ENCODE measurements at places on chromosomes 3 and 15. TPM values are rescaled to one million over a fixed set of nuclear protein-coding genes. Genes with fewer than 3 reads are reported as not detected.

Gene PRR20G
- total RNA-seq: not detected

Gene HGD
- 37.6 TPM for total RNA-seq

Gene APOD
- 13.1 TPM for total RNA-seq

Gene SPINK8
- not detected for total RNA-seq

Gene GOLGA6B
- not detected for total RNA-seq

GRCh38 chr15:50166216-50166615 lies 15.8 kb upstream of the SLC27A2 start:
- H3K4me3 ChIP-seq: no peak overlapping the region
- H3K4me1 ChIP-seq: no peaks in the 10 kb centered on the region
- H3K36me3 ChIP-seq: no peaks in the 10 kb centered on the region
- no peaks in the 10 kb centered on the region for H3K27me3 ChIP-seq

DNA sequence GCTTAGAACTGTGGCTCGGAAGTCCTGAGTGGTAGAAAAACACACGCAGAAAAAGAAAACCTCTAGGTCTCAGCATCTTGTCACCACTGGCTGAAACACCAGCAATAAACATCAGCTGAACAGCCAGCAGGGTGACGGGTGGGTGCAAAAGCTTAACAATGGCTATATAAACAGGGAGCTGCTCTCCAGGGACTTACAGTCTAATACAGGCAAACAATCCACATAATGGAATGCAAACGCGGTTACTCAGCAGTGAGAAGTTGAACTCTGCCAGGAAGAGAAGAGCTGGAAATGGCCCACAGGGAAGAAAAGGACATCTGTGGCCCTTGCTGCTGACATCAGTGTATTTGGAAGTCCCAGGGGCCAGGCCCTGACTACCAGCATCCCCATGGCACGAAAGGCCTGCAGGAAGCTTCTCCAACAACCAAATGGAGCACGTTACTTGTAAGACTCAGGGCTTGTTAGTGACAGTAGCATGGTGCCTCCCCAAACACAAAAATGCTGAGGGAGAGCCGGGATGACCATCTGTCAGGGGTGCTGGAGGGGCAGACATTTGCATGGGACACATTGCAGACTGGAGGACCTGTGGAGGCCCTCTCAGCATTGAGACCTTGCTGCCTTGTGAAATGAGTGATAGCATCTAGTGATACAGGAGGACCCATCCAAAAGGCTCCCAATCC lies 3.0 kb downstream of the HEG1 start:
- H3K4me3 ChIP-seq: no peak overlapping the region
- H3K4me1 ChIP-seq: peaks cover 4% of the 10 kb centered on the region
- no peaks in the 10 kb centered on the region for H3K27me3 ChIP-seq
- DNase-seq: no peak
- peak overlapping the region; percentile 68 for H3K27ac ChIP-seq

GRCh38 chr15:39459548-39459947 lies 121.3 kb upstream of the THBS1 start:
- no peaks in the 10 kb centered on the region for H3K4me1 ChIP-seq
- H3K27ac ChIP-seq: no peak overlapping the region
- H3K36me3 ChIP-seq: no peaks in the 10 kb centered on the region

- H3K27me3 ChIP-seq: no peaks in the 10 kb centered on the region
- no peaks in the 10 kb centered on the region for H3K4me1 ChIP-seq
- no peak overlapping the region for H3K4me3 ChIP-seq
- H3K36me3 ChIP-seq: no peaks in the 10 kb centered on the region
- no peak for DNase-seq
Measured at GRCh38 chr3:174243171-174243570, 616.0 kb upstream of the NAALADL2 start.

GRCh38 chr3:168124291-168124690 lies 28.6 kb upstream of the GOLIM4 start:
- no peaks in the 10 kb centered on the region for H3K36me3 ChIP-seq
- DNase-seq: no peak

Measured in colonic mucosa (tissue), 4 donors.